ENCODE measurements at places on chromosomes 1 and 21.

DNA sequence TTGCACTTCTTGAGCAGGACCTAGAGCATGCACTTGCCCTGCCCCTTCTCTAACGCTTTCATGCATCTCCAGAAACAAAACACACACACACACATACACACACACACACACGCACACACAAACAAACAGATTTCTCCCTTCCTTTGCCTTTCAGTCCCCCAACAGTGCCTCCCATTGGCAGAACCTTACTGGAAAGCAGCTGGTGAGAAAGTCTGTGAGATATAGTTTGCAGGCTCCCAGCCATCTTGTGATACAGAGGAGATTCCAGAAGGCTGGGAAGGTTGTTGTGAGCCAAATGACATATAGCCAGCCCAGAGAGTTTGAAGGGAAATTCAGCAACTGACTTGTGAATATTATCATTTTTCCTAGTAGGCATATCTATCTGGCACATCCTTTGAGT, 35.9 kb upstream of the ZRANB2 start:
- DNase-seq, result no peak

- DNase-seq, result peak; percentile 69
These were observed 50.4 kb upstream of the PTGFR start for GRCh38 chr1:78440381-78440793.

DNA sequence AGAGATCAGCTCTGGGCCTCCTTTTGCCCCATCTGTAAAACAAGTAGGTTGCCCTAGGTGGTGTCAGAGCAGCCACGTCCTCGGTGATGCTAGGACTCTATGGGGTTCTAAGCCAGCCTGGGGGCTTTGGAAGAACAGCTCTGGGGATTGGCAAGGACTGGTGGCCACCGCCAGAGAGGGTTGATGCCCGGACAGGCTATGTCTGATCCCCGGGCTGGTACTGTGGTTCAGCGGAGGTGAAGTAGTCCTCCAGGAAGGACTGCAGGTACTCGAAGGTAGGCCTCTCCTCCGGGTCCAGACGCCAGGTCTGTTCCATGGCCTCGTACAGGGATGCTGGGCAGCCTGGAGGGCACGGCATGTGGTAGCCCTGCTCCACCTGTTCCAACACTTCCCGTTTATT, 8.8 kb upstream of the AHDC1 start:
- no peak for DNase-seq

- DNase-seq, result peak; percentile 92
These were observed 48.8 kb downstream of the LRRC40 start for GRCh38 chr1:70156529-70157120.

- no peak for DNase-seq
These were observed 102.0 kb downstream of the IER5 start for GRCh38 chr1:181190364-181191035.

DNA sequence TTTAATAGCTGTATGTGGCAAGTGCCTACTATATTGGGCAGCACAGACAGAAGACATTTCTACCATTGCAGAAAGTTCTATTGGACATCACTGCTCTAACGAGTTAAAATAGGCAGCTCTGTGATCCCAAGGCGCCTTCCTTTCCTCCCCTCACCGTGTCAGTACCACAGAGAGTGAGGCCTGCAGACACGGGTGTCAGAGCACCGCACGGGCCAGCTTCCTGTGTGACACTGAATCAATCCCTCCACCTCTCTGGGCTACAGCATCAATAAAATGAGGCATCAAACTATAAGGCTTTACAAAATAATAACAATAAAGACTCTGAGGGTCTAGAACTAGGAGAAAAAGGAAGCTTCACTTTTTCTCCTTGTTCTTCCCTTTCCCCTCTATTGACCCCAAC, 246.7 kb downstream of the FOXD2 start:
- DNase-seq, result no peak

Data from ELR (cell line).